ENCODE measurements at places on chromosomes 2 and 18.

DNA sequence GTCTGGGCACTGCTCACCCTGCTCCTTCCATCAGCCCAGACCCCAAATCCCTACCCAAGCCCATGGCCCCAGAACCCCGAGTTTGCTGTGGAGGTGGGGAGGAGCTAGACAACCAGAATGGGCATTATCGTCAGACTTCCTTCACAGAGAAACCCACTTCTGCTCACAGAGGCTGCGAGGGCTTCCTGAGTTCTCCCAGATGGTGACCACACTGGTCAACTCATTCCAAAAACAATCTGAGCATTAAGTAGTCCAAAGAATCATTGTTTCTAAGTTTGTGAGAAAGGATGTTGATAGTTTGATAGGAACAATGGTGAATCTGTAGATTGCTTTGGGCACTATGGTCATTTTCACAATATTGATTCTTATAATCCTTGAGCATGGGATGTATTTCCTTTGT, 60.2 kb downstream of the LRRC30 start:
- DNase-seq: no peak

DNA sequence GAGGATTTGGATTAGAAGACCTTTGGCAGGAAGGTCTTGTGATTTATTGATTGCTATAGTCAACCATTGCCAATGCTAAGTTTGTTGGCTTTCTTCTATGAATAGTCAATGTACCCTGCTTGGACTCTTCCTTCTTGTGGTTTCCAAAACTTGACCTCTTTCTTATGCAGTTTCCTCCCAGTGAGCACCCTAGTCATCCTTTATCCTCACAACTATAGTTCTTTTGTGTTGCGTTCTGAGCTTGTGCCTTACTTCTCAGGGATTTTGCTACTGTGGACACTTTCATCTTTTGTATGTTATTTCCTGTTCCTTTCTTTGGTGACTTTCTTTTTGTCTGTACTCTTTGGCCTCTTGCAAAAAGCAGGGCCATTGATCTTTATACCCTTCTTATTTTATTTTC, 168.2 kb downstream of the LRRTM1 start:
- DNase-seq: no peak

- DNase-seq: peak; percentile 22
Observed at GRCh38 chr18:10081492-10081891, 167.7 kb downstream of the VAPA start.

- no peak for DNase-seq
Observed at GRCh38 chr2:144268036-144268678, 251.8 kb downstream of the ZEB2 start.

DNA sequence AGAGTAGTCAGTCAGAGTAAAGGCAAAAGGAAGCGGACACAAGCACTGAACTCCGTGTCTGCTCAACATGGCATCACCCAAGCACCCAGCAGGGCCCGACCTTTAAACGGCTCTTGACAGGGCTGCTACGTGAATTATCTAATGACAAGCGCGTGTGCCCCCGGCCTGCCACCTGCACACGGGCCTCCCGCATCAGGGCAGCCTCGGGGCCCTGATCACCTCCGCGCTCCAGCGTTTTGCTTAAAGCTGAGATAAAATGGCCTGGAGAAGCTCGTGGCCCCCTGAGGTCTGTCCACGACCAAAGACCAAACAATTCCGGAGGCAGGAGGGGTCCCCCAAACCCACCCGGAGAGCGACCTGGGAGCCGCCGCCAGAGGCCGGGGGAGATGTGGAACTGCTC, 376 bp downstream of the NDUFA10 start:
- DNase-seq: no peak

DNA sequence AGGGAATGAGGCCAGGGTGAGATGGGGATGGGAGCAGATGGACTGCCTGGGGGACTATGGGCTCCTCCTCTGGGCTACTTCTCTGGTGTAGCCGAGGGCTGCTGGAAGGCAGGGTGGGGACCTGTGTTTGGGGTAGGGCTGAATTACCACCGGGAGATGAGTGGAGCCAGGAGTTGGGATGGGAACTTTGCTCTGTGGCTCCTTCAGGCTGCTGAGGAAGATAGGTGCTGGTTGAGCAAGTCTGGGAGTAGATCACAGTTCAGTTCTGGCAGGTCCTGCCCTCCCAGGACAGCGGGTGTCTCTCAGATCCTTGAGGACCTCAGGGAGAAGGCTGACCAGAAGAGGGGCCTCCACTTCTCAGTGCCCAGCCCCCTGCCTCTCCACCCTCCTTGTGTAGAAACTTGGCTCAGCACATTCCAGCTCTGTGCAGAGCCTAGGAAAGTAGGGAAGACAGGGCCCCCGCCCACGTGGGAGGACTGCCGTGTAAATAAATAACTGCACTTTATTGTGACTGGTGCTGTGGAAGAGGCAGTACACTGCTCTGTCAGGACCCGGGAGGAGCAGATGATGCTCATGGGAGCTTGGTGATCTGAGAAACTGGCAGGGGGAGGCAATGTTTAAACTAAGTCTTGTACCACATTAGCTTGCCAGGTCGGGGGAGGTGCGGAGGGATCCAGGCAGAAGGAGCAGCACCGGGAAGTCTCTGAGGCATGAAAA, 15.3 kb downstream of the TET3 start:
- no peak for DNase-seq

Measured in MV-4-11 (cell line).